ENCODE measurements at places on chromosomes 16 and 17. TPM values are rescaled to one million over a fixed set of nuclear protein-coding genes. Genes with fewer than 3 reads are reported as not detected.

RND2 gene
- total RNA-seq: 1.3 TPM

ENO3 gene
- 699 TPM for total RNA-seq

DUSP14 gene
- 9.2 TPM for total RNA-seq

CRYBA1 gene
- not detected for total RNA-seq

TP53TG3 gene
- not detected for total RNA-seq

CRK gene
- 59.0 TPM for total RNA-seq

GAST gene
- total RNA-seq: not detected

CASKIN1 gene
- 1.6 TPM for total RNA-seq

SLFN14 gene
- 1.8 TPM for total RNA-seq

CCL5 gene
- total RNA-seq: 2.2 TPM

TMEM235 gene
- total RNA-seq: not detected

TP53I13 gene
- 41.9 TPM for total RNA-seq

CYBA gene
- total RNA-seq: 130 TPM

KRT33B gene
- not detected for total RNA-seq

ATP2A1 gene
- total RNA-seq: 157 TPM

FOXO3B gene
- 11.3 TPM for total RNA-seq

UTS2R gene
- 0.29 TPM for total RNA-seq

CCL4 gene
- total RNA-seq: 6.0 TPM

SOX8 gene
- total RNA-seq: 8.5 TPM

ALOXE3 gene
- total RNA-seq: not detected

NRN1L gene
- total RNA-seq: 1.2 TPM

WFDC1 gene
- total RNA-seq: 4.5 TPM

ASGR1 gene
- 5.5 TPM for total RNA-seq

DNASE1L2 gene
- total RNA-seq: 1.3 TPM

DNAH17 gene
- 0.41 TPM for total RNA-seq

EFCAB13 gene
- 7.4 TPM for total RNA-seq

NPIPA7 gene
- total RNA-seq: 4.9 TPM

PRSS22 gene
- 4.1 TPM for total RNA-seq

OR1E2 gene
- total RNA-seq: not detected

TAC4 gene
- total RNA-seq: not detected

SNX20 gene
- total RNA-seq: 2.2 TPM

FASN gene
- total RNA-seq: 50.2 TPM

ACOX1 gene
- total RNA-seq: 56.1 TPM
